ENCODE measurements at places on chromosomes 7 and 10.

DNA sequence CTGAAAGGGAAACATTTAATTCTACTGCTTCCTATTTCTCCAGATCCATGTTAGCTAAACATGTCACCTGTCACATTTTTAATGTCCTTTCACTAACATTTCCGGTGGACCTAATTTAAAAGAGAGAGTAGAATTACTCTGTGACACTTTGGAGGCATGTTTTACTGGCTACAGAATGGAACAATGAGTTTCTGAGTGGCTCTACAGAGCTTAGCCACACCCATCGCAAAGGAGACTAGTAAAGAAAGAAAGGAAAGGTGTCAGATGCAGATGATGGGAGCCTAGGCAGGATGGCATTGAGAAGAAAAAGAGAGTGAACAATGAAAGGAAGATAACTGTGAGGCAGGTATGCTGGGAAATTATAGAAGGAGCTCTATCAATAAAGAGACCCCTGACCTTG is 35.9 kb downstream of the NDUFB2 start:
- DNase-seq = no peak

DNA sequence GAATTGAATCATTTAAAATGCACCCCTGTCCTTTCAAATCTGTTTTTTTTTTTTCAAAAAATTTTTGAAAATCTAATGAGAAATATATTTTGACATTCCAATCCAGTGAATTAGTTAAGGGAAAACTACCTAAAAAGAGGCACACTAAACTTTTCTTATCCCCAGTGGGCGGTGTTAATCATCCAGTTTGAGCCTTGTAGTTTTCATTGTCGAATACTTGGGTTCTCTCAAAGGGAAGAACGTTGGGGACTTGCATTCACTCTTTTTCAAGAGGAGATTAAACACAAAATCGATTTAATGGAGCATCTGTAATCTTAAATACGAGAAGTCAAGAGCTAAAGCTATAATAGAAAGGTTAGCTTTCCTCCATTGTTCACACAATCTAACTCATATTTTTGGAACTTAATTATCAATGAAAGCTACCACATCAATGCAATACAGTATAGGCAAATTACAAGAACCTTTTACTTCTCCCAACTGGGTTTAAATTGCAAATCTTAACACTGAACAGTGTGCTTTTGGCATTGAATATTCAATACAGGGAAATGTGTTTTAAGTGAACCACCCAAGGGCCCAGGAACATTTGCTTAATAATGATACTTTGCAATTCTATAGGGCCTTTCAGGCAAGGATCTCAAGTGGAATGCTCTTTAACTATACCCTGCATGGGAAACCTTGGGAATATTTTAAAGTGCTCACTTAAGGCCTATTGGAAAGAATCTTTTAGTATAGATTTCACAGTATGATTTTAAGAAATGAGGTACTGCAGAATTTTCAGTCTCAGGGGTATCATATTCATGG is 13.1 kb upstream of the SP8 start:
- DNase-seq = no peak

DNA sequence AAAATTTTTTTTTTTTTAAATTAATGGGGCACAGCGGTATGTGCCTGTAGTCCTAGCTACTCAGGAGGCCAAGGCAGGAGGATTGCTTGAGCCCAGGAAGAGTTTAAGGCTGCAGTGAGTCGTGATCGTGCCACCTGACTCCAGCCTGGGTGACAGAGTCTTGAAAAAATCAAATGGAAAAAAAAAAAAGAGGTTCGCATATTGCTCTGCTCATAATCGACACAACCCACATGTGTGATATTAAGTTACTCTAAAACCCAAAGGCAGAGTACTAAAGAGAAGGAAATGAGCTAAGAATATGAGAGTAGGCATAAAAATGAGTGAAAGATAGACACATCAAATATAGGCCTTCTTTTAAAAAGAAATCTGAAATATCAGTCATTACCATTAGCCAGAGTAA is 66.3 kb downstream of the IGF2BP3 start:
- no peak for DNase-seq

GRCh38 chr10:4883079-4883739 is 57.2 kb downstream of the AKR1E2 start:
- no peak for DNase-seq

DNA sequence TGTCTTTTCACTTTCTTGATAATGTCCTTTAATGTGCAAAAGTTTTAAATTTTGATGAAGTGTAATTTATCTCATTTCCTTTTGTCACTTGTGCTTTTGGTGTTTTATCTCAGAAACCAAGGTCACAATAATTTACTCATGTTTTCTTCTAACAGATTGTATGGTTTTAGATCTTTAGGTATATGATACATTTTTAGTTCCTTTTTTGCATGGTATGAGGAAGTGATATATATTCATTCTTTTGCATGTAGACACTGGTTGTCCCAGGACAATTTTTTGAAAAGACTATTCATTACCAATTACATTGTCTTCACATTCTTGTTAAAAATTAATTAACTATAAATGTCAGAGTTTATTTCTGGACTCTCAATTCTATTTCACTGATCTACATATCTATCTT is 39.8 kb upstream of the GPR22 start:
- DNase-seq = no peak

- no peak for DNase-seq
Observed at GRCh38 chr7:4964506-4964905, 5.5 kb upstream of the MMD2 start.

DNA sequence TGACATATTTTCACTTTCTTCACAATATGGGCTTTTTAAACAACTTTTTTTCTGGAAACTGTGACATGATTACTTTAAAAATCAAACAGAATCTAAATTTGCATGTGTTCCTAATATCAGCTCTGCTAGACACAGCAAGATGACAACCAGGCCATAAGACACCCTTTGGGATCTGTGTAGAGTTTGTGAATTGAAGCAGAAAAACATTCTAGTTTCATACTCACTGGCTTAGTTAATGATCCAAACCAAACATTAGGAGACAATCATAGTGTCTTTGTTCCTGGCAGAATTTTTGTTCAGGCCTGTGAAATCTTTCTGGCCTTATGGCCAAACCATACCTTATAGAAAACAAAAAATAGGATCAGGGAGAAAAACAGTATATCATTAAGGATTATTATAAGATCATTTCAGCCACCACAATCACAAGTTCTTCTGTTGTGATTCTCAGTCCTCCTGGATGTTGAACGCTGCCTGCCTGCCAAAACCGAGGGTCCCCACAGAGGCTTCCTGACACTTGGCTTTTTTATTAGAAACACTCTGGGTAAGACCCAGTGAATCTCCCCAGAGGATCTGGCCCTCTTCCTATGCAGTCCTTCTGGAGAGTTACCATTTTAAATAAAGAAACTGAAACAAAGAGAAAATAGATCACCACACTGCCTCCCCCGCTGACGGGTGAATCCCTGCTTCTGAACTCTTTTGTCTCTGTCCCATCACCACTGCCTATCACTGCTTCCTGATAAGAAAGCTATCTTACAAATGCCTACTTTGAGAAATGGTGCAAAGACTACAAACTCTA is 79.2 kb upstream of the PPP1R3C start:
- no peak for DNase-seq

DNA sequence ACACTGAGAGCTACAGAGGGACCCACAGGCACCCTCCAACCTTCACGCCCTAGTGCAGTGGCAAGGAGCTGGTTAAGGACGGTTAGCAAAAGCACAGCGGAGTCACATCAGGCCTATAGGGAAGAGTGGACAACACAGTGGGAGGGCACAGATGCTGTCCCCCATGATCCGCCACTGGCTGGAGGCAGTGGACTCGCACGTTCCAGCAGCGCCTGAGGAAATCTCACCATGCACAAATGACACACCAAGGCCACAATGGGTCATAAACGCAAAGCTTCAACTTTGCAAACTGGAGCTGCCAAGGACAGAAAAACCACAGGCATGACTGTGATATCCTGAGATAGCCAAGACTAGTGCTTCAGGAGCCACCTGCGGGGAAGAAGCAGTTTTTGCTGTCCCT is 58.8 kb downstream of the GRB10 start:
- DNase-seq = no peak

DNA sequence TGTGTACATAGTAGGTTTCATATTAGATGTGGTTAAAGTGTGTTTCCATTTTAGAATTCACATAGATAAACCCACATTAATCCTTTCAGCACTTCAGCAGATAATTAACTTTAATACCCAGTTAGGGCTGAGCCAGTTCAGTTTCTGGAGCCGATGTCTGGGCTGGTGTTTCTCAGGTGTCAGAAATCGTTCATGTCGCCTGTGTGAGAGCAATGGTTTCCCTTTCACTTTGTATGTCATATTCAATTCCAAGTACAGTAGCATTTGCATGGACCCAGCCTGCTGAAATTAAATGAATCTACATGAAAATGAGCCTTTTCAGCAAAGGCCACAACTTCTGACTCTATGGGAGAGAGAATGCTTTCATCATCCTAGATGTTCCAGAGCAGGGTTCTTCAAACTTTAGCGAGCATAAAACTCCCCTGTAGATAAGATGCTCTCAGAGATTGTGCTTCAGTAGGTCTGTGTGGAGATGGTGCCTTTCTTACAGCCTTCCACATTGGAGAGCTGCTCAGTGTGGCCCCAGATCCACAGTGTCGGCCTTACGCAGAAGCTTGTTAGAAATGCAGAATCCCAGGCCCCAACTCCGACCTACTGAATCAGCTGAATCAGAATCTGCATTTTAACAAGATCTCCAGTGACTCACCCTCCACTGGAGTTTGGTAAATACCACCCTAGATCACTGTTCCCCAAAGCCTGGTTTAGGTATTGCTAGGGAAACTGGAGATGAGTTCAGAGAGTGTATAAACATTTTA is 19.6 kb downstream of the WIPF3 start:
- DNase-seq = no peak

DNA sequence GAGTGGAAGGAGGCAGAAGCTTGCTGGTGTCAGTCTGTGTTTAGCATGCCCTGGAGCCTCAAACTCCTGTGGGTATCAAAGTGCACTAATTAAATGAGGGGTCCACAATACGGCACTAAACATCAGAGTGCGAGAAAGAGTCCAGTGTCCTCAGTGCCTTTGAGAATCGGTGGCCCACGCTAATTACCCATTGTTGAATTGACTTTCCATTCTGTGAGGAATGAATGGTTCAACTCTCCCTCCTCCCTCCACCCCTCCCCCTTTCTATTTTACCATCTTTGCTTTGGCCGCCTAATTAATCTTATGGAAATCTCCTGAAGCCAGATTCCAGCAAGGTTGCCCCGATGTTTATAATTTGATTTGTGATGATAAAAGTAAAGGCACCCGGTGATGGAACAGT is 217.8 kb downstream of the TFEC start:
- no peak for DNase-seq

DNA sequence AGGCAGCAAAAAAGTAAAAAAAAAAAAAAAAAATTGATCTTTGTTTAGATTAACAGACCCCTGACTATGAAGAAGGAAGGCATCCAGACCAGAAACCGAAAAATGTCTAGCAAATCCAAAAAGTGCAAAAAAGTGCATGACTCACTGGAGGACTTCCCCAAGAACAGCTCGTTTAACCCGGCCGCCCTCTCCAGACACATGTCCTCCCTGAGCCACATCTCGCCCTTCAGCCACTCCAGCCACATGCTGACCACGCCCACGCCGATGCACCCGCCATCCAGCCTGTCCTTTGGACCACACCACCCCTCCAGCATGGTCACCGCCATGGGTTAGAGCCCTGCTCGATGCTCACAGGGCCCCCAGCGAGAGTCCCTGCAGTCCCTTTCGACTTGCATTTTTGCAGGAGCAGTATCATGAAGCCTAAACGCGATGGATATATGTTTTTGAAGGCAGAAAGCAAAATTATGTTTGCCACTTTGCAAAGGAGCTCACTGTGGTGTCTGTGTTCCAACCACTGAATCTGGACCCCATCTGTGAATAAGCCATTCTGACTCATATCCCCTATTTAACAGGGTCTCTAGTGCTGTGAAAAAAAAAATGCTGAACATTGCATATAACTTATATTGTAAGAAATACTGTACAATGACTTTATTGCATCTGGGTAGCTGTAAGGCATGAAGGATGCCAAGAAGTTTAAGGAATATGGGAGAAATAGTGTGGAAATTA is 19.4 kb downstream of the GATA3 start:
- DNase-seq = no peak

- DNase-seq = no peak
Observed at GRCh38 chr7:35030848-35031247, 6.4 kb downstream of the DPY19L1 start.

GRCh38 chr7:34277803-34278199 is 372.5 kb downstream of the BMPER start:
- no peak for DNase-seq

GRCh38 chr10:2460812-2461211 is 606.5 kb upstream of the PFKP start:
- DNase-seq = no peak

- DNase-seq = no peak
Observed at GRCh38 chr7:42285383-42285824, 48.4 kb upstream of the GLI3 start.

- no peak for DNase-seq
Observed at GRCh38 chr7:142806022-142806356, 35.2 kb downstream of the PRSS2 start.

- DNase-seq = no peak
Observed at GRCh38 chr10:48503293-48503911, 101.5 kb downstream of the ARHGAP22 start.

DNA sequence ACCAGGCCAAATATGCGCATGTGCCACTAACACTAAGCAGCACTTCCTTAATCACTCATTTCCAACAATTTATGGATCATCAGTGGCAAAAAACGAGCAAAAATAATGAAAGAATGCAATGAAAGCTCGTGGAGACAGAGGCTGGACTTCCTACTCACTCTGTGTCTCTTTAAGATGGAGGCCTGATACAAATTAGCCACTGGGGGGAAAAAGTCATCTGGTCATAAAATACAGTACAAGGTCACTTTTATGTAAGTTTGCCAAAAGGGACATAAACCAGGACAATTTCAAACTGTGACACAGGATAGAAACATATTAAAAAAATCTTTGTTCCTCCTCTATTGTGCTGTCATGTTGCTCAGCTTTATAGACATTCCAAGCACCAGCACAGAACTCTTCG is 101.7 kb downstream of the LMBR1 start:
- no peak for DNase-seq

DNA sequence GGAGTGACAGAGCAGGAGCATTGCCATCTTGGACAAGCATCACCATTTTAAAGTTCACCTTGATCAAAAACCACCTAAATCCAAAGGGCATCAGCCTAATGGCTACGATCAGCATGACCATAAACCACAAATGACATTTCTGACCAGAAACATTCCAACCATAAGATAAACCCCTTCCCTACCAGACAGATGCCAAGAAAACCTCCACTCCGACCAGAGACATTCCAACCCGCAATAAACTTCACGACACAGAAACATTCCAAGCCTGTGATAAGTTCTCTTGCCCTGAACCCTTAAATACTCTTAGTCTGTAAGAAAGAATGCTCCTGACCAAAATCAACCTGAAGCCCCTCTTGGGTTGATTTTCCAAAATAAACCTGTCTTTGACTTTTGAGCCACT is 606.9 kb downstream of the POM121L12 start:
- no peak for DNase-seq

- DNase-seq = no peak
Observed at GRCh38 chr10:44971434-44971833, 7.2 kb downstream of the DEPP1 start.

DNA sequence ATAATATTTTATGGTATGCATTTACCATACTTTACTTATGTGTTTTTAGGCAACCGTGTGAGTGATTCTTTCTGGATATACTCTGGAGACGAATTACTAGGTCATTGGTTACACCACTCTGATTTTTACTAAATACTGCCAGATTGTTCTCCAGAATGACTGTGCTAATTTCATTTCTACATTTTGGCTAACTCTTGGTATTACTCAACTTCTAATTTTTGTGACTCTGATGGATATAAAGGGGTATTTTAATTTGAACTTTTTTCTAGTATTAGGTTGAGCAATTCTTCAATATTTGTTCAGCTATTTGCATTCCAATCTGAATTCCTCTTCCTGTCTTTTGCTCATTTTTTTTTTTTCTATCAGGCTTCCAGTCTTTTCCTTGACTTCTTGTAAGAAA is 223.6 kb downstream of the MDFIC start:
- no peak for DNase-seq

All from left ventricle myocardium inferior (tissue), 1 donor.